ENCODE measurements at places on chromosomes 12 and 14. TPM values are rescaled to one million over a fixed set of nuclear protein-coding genes. Genes with fewer than 3 reads are reported as not detected.

GRCh38 chr12:22248571-22249115 is 85.9 kb downstream of the ST8SIA1 start:
- no peak for DNase-seq

DNA sequence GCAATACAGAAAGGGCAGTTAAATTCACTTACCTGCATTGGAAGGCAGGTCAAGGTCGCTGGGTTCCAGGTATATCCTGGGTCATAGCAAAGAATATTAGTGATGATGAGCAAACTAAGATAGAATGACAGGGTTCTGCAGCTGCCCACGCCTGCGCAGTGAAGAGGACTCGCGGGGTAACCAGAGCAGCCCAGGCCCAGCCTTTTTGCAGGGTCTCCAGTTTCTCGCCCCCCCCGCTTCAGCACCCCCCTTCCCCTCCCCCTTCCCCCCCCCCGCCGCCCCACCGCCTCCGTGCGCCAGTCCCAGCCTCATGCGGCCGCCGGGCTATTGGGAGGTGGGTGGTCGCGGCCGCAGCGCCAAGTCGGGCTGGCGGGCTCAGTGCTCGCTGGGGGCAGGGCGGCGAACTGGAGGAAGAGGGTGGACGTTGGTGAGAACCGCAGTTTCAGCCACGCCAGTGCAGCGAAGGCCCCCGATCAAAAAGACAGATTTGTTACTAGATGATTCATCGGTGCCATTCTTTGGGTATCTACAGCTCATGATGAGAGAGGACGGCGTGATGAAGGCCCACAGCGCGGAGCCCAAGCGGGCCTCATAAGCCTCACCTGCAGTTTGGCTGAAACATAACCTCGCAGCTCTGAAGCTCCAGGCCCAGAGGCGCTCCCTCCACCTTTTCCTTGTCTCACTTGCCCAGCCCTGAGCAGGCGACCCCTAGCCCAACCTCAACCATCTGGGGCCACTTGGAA is 20.2 kb downstream of the SLC2A3 start:
- no peak for DNase-seq

MYL6 gene
- total RNA-seq: 1,193 TPM

DNA sequence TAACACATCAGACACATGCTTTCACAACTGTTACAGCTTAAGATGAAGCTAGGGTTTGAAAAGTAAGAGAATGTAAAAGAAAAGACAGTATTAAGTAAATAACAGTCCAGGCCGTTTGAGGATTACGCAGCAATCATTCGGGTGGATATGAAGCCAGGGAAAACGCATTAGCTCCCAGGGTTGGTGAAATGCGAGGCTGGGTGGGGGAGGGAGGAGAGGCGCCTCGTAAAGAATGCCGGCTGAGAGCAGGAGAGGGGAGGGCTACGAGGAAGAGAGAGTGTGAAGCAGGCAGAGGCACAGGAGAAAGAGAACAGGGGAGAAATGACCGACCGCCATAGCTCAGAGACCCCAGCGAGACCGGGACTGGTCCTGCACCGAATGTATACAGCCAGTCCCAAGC is 73.0 kb downstream of the IQSEC3 start:
- DNase-seq: no peak

CCDC59 gene
- 69.7 TPM for total RNA-seq

GRCh38 chr14:69666112-69666511 is 54.7 kb downstream of the SUSD6 start:
- no peak for DNase-seq

- no peak for DNase-seq
These were observed 135.0 kb upstream of the AMIGO2 start for GRCh38 chr12:47214771-47215170.

DNA sequence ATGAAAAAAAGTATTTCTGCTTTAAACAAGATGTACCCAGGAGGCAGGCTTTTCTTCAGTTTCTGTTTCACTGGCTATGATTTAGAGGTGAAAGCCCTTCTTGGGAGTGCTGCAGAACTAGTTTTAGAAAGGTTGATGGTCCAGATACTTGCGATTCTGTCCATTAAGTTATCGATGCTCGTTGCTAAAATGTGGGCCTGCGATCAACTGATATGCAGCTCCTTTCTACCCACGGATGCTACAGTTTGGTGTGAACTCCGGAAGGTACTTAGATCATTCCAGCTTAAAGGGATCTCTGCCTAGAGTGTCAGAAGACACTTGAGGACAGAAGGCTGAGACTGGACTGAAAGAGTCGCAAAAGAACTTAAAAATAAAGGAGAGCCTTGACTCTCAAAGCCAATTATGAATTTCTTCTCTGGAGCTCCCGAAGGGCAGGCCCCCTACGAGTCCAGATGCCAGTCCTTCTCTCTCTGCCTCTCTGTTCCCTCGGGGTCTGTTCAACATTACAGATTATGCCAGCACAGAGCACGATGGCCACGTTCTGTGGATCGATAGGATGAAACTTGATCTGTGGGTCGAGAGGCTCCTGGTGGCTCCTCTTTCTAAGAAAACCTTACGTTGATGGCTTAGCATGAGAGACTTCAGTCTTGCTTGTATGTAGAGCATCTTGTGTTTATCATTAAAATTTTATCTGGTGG is 40.0 kb downstream of the FBXW8 start:
- DNase-seq: no peak

Data from activated naive CD4-positive, alpha-beta T cell treated with anti-CD3 and anti-CD28 coated beads, Interleukin-2, amount 50 U/mL, for 72 hours (primary cell).